ENCODE measurements at places on chromosomes 16 and 17.
A peak's percentile ranks its signal among the peaks of the same experiment; 100 is the strongest.

GRCh38 chr17:46726206-46726605 lies 92.3 kb downstream of the WNT3 start:
- no peak for DNase-seq

GRCh38 chr17:10126616-10127501 lies 71.5 kb downstream of the GAS7 start:
- DNase-seq, result no peak

DNA sequence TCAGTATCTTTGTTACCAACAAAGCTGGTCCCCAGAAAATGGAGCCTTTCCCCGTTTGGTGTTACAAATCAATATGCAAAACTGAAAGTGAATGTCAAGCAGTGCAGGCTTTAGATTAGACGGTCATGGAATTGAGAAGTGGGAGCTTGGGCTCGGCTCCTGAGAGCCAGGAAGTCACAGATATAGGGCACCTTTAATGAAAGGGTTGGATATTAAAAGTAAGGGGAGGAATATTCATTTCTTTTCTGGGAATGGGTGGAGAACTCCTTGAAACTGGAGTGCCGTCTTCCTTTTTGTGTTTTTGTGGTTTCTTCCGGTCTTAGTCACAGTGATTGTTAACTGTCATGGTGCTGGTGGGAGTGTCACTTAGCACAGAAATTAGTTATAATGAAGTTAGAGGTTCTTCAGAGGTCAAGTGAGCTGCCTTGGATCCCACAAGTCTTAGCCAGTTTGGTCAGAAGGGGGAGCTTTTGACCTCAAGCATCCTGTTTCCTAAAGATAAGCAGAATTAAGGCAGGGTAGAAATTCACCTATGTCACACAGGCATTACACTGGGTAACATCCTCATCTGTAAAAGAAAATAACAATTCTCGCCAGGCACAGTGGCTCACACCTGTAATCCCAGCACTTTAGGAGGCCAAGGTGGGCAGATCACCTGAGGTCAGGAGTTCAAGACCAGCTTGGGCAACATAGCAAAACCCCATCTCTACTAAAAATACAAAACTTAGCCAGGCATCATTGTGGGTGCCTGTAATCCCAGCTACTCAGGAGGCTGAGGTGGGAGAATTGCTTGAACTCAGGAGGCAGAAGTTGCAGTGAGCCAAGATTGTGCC lies 9.6 kb upstream of the EIF1 start:
- DNase-seq, result no peak

DNA sequence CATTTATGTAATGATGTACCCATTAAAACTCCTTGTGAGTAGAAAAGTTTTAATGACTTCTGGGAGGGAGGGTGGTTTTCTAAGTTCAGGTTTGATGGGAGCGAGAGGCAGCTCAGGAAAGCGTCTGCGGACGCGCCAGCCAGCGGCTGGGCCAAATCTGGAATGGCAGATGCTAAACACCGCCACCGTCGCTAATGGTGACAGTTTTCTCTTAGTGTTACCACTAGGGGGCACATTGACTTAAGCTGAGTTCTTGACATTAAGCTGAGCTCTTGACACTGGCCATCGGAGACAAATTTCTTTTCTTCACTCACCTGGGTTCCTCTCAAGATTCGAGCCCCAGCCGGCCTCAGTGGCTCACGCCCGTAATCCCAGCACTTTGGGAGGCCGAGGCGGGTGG lies 6.7 kb downstream of the TRPV1 start:
- no peak for DNase-seq

DNA sequence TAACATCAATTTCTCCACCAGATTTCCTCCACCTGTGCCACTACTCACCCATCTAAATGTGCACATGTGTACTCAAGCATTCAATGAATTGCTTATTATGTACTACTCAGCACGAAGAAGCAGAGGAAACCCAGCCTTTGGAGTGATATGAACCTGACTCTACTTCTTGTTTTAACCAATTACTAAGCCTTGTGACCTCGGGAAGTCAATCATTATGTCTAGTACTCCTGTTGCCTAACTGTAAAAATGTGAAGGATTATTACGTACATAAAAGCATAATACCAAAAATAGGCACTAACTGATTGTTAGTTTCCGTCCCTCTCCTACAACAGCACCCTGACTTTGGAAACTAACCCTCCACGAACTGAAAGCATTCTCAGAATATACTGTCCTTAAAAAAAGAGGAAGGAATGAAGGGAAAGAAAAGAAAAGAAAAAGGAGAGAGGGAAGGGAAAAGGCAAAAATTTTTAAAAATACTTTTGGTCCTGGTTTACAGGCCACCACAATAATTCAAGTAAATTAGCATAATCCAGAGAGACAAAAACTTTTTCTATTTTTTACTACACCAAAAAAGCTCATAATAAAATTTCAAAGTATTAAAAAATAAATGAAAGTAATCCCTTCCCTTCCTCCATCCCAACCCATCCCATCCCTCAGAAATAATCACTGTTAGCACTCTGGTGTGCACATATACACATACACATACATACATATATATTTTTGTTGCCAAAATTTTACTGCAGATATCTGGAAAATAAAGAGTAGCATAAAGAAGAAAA lies 53.6 kb downstream of the KANSL1 start:
- no peak for DNase-seq

DNA sequence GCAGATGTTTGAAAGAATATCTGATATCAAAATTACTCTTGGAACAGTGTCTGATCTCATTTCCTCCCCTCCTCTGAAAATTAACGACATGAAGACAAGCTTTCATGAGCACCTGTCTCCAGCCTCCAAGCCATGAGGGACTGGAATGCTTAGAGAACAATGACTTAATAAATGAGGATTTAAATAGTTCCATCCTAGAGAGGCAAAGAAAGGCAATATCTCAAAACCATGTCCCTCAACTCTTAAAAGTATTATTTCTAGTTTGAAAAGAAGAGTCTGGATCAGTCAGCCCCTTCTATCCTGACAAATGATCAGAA lies 137.5 kb downstream of the ANKFN1 start:
- DNase-seq, result no peak

- DNase-seq, result no peak
Measured at GRCh38 chr16:65154321-65154720, 32.5 kb upstream of the CDH11 start.

GRCh38 chr17:77535892-77536291 lies 395.1 kb downstream of the SEC14L1 start:
- DNase-seq, result no peak

DNA sequence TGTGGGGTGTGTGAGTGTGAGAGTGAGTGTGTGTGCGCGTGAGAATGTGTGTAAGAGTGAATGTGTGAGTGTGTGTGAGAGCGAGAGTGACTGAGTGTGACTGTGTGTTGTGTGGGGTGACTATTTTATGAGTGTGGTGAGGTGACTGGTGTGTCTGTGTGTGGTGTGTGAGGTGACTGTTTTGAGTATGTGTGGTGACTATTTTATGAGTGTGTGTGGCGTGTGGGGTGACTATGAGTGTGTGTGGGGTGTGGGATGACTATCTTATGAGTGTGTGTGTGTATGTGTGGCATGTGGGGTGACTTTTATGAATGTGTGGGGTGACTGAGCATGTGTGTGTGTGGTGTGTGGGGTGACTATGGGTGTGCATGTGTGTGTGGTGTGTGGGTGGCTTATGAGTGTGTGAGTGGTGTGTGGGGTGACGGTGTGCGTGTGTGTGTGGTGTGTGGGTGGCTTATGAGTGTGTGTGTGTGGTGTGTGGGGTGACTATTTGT lies 152.9 kb upstream of the PLCG2 start:
- no peak for DNase-seq

GRCh38 chr17:65055708-65056638 lies 567 bp downstream of the GNA13 start:
- peak; percentile 57 for DNase-seq

DNA sequence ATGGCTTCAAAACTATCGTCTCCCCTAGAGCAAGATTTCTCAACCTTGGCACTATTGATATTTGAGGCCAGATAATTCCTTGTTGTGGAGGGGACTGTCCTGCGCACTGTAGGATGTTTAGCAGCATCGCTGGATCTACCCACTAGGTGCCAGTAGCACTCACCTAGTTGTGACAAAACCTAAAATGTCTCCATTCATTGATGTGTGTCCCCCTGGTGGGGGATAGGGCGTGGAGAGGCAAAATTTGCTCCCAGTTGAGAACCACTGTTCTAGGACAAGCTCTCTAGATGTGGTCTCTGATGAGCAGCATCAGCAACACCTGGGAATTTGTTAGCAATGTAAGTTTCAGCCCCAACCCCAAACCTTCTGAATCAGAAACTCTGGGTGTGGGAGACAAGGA lies 259.0 kb downstream of the XYLT1 start:
- DNase-seq, result no peak

GRCh38 chr17:74148901-74149596 lies 54.4 kb upstream of the RPL38 start:
- no peak for DNase-seq

DNA sequence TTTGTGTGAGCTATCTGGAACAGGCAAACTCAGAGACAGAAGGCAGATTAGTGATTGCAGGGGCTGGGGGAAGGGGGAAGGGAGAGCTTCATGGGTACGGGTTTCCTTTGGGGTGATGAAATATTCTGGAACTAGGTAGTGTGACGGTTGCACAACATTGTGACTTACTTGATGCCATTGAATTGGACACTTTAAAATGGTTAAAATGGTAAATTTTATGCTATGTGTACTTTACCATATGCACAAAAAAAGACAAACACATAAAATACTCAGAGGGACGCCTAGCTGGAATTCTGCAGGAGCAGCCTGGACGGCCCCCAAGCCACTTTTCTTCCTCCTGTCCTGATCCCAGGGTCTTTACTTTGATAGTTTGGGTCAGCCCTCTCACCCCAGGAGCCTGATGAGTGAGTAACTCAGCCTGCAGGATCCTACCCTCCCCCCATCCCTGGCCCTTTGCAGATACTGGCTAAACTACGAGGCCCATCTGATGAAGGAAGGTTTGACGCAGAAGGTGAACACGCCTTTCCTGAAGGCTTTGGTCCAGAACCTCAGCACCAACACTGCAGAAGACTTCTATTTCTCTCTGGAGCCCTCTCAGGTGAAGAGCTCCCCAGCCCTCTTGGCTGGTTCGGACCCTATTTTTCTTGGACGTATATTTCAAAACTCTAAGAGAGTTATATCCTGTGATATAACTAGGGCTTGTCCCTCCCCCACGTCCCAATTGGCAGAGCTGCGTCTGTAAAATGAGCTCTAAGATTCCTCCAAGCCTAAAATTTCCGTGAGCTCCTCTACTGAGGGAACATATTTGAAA lies 7.8 kb downstream of the ADGRG3 start:
- DNase-seq, result no peak

DNA sequence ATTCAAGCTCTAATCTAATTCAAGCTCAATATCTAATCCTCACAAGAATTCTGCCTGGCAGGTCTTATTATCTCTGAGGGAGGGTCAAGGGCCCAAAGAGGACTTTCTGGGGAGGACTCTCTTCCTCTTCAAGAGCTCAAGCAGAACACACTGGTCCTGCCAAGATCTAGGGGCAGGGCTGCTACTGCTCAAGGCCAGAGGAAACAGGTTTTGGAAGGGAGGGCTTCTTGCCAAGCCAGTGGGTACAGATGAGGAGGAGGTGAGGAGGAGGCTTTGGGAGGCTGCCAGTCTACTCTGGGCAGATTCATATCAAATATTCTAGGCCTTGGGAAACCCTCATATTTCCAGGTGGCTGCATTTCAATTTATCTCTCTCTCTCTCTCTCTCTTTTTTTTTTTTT lies 51.8 kb upstream of the IL34 start:
- no peak for DNase-seq

GRCh38 chr16:77409311-77409710 lies 25.5 kb downstream of the ADAMTS18 start:
- DNase-seq, result no peak

GRCh38 chr17:53934931-53935330 lies 112.2 kb downstream of the KIF2B start:
- DNase-seq, result no peak

DNA sequence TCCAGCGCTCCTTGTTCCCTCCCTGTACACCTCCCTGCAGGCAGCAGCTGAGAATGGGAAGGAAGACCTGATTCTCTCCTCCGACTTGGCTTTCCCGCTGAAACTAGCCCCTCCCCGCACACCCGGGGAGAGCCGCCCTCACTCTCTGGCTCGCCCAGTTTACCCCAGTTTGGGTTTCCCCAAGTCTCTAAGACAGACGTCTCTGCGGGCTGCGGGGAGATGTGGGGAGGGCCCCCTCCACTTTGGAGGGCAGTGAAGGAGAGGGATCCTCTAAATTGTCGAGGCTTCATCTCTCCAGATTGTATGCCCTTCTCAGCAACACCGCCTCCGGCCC lies 797 bp downstream of the GRB7 start:
- DNase-seq, result peak; percentile 66

GRCh38 chr16:9761870-9762269 lies 420.4 kb downstream of the GRIN2A start:
- DNase-seq, result no peak

- DNase-seq, result no peak
Measured at GRCh38 chr16:73062743-73063733, 15.1 kb upstream of the ZFHX3 start.

DNA sequence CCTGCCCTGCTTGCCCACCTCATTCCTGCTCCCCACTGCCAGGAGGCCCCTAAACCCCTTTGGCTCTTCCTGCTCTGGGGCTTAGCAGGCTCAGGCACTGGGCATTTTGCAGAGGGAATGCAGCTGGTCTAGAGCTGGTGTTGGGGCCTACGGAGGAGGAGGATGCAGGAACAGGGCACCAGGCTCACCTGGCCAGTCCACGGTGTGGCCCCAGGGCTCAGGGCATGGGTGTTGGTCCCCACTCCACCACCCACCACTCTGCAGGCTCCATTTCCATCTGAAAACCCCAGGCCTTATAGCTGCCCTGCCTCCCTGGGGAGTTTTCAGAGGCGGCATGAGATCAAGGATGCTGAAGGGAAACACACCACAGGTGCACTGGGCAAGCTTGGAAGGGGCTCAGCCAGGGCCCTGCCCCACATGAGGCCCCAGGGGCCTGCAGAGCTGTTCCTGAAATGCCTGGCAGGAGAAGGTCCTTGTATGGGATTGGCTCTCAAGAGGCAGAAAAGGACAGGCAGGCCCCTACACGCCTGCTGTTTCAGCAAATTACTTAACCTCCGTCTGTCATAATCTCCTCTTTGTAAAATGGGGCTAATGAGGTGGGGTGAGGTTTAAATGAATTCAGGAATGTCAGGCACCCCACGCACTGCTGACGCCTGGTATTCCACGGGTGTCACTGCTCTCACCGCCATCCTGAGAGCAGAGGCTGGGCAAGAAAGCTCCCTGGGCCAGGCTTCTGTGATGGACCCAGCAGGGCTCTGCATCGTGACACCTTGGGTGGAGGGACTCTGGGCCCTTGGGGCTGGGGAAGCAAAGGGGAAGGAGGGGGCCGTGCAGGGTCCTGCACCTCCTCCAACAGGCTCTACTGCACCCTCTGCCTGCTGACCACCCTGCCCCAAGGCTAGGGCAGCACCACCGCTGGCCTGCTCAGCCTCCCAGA lies 9.3 kb downstream of the SLC47A2 start:
- DNase-seq, result no peak

GRCh38 chr16:57270221-57271062 lies 14.0 kb downstream of the PLLP start:
- no peak for DNase-seq
